ENCODE measurements at places on chromosomes 6 and 20. TPM values are rescaled to one million over a fixed set of nuclear protein-coding genes. Genes with fewer than 3 reads are reported as not detected.
A peak's percentile ranks its signal among the peaks of the same experiment; 100 is the strongest.

The RAMACL gene
- total RNA-seq: 0.27 TPM

The VIP gene
- 0.27 TPM for total RNA-seq

The CD164 gene
- 352 TPM for total RNA-seq

The MAFB gene
- 0.27 TPM for total RNA-seq

The SLC32A1 gene
- total RNA-seq: 0.54 TPM

The CST8 gene
- total RNA-seq: not detected

The MYH7B gene
- total RNA-seq: 0.54 TPM

The BFSP1 gene
- total RNA-seq: 0.54 TPM

The HAO1 gene
- total RNA-seq: not detected

- DNase-seq: no peak
These were observed 43.2 kb upstream of the TBC1D7 start for GRCh38 chr6:13371421-13372072.

DNA sequence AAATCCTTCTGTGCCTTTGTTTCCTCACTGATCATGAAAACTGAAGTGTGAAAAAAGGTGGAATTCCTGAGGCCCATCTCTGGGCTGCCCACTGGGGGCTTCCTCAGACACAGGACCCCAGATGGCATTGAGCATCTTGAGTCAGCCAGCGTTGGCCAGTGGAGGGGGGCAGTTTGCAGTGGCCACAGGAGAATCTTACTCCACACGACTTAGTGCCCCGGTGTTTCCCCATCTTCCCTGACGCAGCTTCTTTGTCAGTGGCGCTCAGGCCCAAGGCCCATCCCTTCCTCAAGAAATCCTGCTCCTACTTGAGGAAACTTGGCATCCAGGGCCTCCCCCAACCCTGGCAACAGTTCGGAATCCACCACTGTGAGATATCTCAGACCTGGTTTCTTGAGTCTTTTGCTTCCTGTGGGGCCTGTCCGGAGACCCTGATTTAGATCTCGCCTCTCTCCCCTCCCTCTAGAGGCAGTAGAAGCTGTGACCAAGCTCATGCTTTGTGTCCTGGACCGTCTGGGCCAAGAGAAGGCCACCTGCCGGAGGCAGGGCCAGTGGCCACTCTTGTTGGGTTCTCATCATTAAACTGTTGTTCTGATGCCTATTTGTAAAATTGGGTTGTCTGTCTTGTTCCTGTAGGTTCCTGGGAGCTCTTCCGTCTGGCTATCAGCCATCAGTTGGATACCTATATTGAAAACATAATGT lies 20.2 kb upstream of the DLGAP4 start:
- DNase-seq: no peak

GRCh38 chr20:3135507-3136070 lies 24.1 kb downstream of the FASTKD5 start:
- DNase-seq: no peak

GRCh38 chr6:4903751-4904370 lies 100.0 kb downstream of the RPP40 start:
- no peak for DNase-seq

GRCh38 chr6:136774228-136775041 lies 17.8 kb downstream of the MAP3K5 start:
- no peak for DNase-seq

DNA sequence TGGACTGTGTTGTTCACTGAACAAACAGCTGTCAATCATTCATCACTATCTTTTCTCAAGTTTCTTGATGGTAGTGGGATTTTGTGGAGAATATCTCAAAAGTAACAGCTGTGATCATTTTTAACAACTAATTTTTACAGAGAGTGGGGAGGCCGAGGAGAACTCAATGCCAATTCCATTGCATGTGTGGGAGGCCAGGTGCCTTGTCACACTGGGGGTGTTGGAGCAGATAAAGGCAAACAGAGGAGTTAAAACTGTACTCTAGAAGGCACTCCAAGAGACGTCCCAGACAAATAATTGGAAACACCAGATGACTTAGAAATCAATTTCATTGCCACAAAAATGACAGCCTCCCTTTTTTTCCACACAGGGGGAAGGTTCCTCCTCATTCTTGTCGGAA lies 267.2 kb upstream of the PLCB4 start:
- DNase-seq: no peak

DNA sequence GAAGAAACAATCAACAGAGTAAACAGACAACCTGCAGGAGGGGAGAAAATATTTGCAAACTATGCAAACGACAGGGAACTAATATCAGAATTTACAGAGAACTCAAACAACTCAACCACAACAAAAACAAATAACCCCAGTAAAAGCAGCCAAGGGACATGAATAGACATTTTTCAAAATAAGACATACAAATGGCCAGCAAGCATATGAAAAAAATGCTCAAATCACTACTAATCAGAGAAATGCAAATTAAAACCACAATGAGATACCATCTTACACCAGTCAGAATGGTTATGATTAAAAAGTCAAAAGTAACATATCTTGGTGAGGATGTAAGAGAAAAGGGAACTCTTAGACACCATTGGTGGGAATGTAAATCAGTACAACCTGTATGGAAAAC lies 215.0 kb downstream of the THBS2 start:
- DNase-seq: no peak

DNA sequence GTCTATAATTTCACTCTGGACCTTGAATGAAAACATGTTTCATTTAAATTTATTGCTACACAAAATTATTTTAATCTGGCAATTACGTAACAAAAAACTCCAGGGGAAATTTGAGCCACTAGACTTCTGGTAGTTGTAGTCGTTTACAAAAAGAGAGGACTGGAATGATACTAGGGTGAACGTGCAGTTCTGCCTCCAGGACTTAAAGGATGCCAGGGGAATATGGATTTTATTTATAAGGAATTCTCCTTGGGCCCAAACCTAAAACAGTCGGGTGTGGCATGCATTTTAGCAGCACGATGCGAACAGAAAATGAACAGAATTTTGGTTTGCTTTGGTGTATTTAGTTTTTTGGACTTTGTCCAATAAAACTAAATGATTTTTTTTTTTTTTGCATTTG lies 76.9 kb downstream of the PRL start:
- DNase-seq: no peak

GRCh38 chr6:155493694-155494143 lies 38.1 kb upstream of the NOX3 start:
- no peak for DNase-seq

GRCh38 chr20:17684077-17684888 lies 2.2 kb upstream of the RRBP1 start:
- DNase-seq: no peak

DNA sequence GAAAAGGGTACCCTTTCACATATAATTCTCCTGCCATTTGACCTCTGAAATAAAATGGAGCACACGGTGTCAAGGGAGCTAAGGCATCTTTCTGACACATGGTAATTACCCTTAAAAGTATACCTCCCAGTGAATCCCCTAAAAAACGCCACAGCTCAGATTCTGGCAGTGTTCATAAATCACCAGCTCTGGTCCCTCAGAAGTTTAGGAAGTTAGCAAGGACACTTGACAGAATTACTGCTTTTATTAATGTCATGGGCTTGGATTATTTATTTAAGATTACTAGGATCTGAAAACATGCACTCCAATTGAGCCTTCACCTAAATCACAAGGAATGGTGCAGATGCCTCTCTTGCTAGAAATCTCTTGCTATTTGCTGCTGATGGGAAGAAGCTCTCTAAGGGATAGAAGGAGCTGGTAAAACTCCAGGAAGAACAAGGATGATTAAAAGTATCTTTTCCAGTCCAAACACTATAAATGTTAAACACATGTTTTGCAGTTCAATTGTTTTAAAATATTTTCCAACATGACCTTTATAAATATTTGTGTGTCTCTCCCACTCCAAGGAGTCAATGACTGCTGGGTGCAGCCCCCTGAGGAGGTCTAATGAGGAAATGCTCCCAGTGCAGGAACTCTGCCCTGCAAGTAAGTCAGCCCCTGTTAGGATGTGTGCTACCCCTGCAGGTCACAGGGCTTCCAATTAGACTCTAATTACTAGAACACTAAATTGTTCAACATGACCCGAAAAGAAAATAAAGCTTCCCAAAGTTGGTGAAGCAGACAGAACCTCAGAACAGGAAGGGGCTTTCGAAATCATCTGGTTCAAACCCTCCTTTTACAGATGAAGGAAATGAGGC lies 230.3 kb downstream of the TFAP2A start:
- no peak for DNase-seq

- DNase-seq: no peak
These were observed 58.6 kb downstream of the PHACTR3 start for GRCh38 chr20:59662856-59663512.

GRCh38 chr20:62485062-62485700 lies 9.4 kb upstream of the GATA5 start:
- DNase-seq: no peak

DNA sequence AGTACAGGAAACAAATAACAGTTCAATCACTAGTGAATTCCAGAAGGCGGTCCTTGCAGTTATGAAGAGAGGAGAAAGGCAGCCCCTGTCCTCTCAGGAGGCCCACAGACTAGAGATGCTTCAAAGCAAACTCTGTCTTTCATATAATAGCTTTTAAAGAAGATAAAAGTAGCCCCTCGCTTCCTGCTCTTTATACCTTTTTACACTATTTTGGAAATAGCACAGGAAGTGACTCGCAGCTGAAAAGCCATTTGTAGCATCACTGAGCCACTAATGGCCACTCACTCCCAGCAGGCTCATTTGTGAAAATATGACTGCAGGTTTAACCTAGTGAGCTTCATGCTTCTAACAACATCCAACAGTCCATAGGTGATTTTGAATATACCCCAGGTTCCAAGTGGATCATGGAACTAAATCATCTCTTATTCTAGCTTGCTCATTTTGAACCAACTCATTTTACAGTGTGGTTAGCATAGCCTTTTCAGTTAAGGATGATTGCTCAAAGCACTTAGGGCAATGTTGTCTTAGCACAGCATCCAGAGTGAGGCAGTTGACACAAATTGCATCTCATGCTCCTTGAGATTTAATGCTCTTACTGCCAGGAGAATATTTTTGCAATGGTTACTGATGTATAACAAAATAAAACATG lies 136.0 kb upstream of the NRSN1 start:
- no peak for DNase-seq

GRCh38 chr20:36572701-36573102 lies 695 bp upstream of the TGIF2 start:
- no peak for DNase-seq

DNA sequence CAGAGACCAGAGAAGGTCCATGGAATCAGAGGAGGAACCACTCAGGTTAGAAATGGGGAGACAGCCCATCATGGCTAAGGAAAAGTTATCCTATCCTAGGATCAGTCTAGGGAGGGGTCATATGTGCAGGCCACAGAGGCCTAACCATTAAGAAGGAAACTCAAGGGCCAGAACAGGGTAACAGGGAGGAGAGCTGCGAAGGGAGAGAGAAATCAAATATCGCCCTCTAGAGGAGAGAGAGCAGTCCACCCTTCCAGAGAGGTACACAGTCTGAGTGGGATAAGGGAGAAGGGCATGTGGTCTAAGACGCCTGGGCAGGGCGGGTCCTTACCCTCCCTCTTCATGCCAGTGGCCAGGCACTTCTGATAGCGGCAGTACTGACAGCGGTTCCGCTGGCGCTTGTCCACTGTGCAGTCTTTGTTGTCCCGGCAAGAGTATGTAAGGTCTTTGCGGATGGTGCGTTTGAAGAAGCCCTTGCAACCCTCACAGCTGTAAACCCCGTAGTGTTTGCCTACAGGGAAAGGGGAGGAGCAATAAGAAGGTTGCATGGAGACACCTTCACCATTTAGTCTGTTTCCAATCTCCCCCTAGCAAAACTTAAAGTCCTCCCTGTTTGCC lies 2.9 kb downstream of the RXRB start:
- peak; percentile 74 for DNase-seq

GRCh38 chr6:145534989-145535388 lies 200.3 kb downstream of the EPM2A start:
- DNase-seq: no peak

- no peak for DNase-seq
These were observed 93.4 kb downstream of the UST start for GRCh38 chr6:148840256-148840655.

DNA sequence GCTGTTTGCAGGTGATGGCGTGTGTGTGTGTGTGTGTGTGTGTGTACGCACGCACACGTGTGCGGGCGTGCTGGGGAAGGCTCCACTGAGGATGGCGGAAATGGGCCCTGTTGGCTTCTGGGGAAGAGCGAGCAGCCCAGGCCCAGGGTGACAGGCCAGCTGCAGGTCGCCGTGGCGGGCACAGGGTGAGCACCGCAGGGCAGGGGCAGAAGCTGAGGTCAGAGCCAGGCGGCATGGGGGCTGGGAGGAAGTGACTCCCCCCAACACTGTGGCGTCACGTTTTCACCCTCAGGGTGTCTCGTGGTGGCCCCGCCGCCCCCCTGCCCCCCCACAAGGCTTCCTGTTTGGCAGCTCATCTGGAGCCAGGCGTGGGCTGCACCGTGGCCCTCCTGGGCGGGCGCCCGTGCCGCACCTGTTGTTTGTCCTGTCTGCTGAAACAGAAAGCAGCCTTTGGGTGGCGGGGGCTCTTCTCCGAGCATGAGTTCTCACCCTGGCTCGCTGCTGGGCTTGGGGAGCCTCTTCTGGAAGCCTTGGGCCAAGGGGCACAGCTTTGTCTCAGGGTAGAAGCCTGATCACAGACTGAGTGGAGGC lies 7.1 kb downstream of the RBM38 start:
- DNase-seq: peak; percentile 82

- DNase-seq: no peak
These were observed 17.3 kb upstream of the FRMD1 start for GRCh38 chr6:168096271-168096764.

DNA sequence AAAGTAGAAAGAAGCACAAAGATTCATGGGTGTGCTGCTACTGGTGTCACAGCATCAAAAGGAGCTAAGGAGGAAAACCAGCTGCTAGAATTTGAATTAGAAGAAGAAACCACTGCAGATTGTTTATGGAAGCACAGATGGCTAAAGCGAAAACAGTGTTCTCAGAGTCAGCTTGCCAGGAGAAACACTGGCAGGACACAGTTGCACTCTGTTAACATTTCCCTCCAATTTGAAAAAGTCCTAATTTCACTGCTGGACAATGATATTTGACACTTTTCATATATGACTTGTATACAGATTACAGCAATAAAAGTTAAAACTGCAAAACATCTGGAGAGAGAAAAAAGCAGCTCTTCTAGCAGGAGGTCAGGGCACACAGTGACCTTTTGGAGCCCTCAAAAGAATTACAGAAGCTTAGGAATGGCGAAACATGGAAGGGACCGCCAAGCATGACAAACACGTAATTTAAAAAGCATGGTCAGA lies 314.5 kb downstream of the COL12A1 start:
- DNase-seq: no peak

DNA sequence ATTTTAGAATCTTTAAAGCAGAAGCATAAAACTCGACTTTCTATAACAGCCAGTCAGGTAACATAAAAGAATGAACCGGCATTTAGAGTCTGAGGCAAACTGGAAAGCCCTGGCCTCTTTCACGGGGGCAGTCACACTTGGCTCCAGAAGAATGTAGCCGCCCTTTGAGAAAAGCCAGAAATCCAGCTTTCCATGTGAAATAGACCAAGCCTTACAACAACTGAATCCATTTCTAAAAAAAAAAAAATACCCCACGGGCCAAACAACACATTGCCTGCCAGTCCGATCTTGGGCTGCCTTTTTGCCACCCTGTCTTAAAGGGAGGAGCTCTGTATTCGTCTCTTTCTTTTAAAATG lies 252.9 kb upstream of the TAB2 start:
- no peak for DNase-seq

All from hematopoietic multipotent progenitor cell (in vitro differentiated cells).